CD4-positive, alpha-beta T cell treated with Interleukin-15 for 1 hour (primary cell): ENCODE measurements at places on chromosomes 11 and 22.
A peak's percentile ranks its signal among the peaks of the same experiment; 100 is the strongest.

DNA sequence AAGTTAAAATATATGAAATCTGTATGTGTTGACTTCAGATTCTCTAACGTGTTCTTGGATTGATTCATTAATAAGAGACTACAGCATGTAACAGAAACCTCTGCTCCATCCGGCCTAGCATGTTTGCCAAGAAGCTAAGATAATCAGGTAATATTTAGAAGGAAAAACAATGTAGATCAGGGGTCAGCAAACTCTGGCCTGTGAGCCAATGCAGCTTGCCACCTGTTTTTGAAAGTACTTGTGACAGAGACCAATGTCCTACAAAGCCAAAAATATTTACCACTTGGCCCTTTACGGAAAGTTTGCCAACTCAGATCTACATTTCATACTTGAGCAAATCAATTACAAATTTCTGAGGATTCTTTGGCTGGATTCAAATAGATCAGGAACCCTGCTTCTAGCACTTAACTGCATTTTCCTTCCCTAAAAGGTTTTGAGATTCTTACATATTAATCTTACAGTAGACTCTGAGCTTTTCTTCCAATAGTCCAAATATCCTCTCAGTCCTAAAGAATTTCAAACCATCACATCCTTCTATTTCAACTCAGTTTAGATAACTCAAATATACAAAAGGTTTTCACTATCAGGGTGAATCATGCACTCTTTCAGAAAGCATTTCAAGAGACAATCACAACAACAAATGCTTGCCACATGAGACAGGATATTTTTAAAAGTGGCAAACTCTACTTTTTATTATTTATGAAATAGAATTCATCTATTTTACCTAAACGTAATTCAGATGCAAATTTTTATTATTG lies 29.5 kb downstream of the APOL5 start:
- no peak for DNase-seq

GRCh38 chr11:61629082-61629833 lies 48.4 kb upstream of the SYT7 start:
- DNase-seq: no peak

DNA sequence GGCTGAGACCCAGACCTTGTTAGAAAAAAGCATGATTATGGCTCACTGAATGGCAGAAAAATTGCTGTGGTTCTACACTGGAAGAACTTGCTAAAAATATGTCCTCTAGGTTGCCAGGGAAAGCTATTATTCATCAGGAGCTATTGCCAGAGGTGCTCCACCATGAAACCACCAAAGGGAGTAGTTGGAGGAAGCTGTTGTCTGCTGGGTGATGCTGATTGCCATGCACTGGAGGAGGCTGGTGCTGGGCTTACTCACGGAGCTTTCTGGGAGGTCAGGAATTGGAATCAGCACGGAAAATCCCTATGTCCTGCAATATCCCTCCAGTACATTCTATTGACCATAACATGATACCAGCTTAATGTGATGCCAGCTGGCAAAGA lies 199.6 kb upstream of the ZBED5 start:
- DNase-seq: no peak

GRCh38 chr11:86062719-86063118 lies 6.2 kb downstream of the PICALM start:
- no peak for DNase-seq

DNA sequence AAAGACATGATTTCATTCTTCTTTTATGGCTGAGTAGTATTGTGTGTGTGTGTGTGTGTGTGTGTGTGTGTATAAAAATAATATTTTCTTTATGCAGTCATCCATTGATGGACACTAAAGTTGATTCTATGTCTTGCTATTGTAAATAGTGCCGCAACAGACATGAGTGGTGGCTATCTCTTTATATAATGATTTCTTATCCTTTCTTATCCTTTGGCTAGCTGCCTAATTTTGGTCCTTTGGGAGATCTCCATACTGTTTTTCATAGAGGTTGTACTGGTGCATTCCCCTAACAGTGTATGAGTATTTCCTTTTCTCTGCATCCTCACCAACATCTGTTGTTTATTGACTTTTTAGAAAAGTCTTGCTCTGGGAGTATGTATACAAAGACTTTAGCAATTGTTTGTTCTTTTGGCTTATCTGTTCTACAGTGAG lies 107.0 kb downstream of the STIM1 start:
- no peak for DNase-seq

DNA sequence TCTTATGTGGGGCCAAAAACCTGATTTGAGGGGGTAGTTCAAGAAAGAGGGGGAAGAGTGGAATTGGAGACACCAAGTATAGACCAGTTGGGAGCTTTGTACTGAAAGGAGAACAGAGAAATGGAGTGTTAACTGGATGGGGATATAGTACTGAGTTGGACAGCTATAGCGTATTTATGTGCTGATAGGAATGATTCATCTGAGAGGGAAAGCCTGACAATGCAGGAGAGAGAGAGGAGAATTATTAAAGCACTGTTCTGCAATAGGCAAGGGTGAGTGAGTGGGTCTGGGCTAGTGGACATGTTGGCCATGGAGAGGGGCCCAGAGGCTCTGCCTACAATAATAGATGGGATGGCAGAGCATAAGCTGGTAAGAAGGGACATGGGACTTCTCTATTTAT lies 52.9 kb upstream of the PITPNB start:
- no peak for DNase-seq

GRCh38 chr22:23752750-23753149 lies 1.5 kb downstream of the VPREB3 start:
- DNase-seq: peak; percentile 38

- no peak for DNase-seq
Measured at GRCh38 chr11:56700242-56700913, 1.5 kb downstream of the OR9G1 start.

GRCh38 chr11:134655189-134655989 lies 243.3 kb upstream of the B3GAT1 start:
- DNase-seq: no peak
